HFFc6 (cell line): ENCODE measurements at places on chromosomes 11 and 22.

DNA sequence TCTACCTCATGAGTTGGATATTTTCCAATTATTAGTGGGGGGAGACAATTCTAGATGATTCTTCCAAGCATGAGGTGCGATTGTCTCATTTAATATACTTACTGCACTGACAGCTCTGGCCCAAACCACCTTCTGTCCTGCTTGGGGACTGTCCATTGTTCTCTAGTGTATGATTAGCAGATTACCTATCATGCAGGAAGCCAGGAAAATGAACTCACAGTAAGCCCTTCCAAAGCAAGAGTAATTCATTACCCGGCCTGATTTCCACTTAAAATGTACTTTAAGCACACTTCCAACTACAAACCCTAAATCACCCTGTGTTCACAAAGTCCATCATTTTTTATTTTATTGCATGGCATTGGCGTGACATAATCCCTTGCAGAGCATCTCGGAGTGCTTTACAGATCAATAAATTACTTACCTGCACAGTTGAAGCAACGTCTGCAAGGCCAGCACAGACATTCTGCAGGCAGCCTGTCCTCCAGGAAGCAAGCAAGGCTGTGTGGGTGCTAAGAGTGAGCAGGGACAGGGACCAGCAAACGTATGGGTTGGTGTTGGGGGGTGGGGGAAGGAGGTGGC is 838.2 kb downstream of the NTM start:
- no peak for DNase-seq

GRCh38 chr11:80165744-80166143 is 724.9 kb upstream of the TENM4 start:
- DNase-seq = peak; percentile 61

DNA sequence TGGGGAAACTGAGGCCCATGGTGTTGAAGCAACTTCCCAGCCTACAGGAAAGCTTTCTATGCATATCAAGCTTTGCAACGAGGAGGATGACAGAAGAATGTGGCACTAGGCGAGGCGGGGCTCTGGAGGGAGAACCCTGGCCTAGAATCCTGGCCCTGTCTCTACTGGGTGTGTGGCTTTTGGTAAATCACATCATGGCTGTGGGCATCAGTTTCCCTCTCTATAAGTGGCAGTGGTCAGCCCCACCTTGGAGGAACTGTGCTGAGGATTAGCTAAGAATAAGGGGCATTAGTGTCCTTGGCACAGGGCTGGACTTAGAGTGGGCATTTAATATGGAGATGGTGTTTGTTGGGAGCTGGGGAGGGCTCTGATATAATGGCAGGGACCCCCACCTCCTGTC is 122.6 kb upstream of the CRYBB3 start:
- DNase-seq = no peak

DNA sequence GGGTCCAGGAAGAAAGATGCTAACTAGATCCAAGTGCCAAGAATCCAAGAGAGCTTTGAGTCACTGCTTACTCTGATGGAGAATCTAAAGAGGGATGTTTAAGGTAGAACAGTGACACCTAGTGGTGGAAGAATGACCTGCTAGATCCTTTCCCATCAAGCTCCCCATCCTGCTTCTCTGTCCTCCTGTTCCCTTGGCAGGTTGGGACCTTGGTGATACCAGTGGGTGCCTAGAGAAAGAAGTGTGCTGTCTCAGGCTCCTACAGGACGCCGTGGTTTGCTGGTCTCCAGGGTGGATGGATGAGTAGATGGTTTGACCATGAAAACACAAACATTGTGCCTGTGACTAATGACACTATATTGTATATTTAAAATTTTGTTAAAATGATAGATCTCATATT is 383.7 kb downstream of the TMEM135 start:
- DNase-seq = peak; percentile 83

GRCh38 chr11:10625982-10626311 is 57.5 kb upstream of the LYVE1 start:
- no peak for DNase-seq

- no peak for DNase-seq
Observed at GRCh38 chr11:44270403-44271273, 39.3 kb downstream of the ALX4 start.

- DNase-seq = no peak
Observed at GRCh38 chr11:75474878-75475766, 42.1 kb upstream of the KLHL35 start.

GRCh38 chr22:50505776-50506610 is 1.5 kb downstream of the LMF2 start:
- no peak for DNase-seq

- no peak for DNase-seq
Observed at GRCh38 chr22:38097557-38098409, 12.7 kb downstream of the BAIAP2L2 start.

GRCh38 chr11:110086892-110087309 is 6.3 kb upstream of the ZC3H12C start:
- peak; percentile 73 for DNase-seq

DNA sequence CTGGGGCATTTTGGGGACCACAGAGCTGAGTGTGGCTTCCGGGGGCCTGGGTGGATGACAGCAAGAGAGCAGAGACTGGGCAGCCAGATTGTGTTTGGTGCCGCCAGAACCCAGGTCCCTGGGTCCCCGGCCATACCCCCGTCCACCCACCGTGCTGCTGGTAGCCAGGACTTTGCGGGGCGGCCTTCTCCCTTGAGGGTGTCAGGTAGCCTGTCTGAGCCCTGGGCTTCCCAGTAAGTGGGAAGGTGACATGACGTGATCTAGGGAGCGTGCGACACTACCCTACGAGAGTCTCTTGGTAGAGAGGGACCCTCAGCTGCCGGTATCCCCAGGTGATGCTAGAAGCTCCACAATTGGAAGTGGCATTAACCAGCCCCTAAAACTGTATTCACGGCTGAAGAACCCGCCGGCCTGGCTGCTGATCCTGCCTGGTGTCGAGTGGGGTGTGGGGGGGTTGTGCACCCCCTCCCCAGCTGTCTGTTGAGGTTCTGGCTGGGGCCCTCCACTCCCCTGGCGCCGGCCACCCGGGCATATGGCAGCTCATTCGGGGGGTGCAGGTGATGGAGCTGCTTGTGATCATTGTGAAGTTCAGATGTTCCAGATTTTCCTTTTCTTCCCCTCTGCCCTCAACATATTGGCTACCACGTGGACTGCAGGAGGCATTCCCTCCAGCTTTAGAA is 66.9 kb downstream of the MPPED1 start:
- no peak for DNase-seq

DNA sequence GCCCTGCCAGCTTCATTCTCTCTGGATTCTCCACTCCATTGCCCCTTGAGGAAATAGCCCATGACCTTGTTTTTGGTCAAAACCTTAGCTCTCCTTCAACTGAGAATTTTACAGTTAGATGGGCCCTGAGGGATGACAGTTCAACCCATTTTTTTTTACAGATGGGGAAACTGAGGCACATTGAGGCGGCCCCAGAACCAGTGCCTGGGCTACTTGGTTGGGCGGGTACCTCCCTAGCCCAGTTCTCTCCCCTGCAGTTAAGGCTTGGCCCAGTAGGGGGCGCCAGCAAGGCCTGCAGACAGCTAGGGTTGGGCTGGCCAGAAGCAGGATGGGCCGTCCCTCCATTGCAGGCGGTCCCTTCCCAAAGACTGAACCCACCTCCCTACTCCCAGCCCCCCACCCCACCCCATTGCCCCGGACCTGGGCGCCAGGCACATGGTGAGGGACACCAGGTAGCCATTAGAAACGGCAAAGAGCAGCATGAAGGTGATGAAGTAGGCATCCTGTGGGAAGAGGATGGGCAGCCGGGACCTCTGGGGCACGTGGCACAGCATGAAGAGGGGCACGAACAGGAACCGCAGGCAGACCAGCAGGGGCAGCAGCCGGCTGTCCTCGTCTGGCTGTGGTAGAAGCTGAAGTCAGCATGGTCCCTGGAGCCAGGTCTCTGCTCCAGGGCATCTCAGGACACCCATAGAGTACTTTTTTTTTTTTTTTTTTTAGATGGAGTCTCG is 7.6 kb downstream of the SLC29A2 start:
- DNase-seq = no peak

DNA sequence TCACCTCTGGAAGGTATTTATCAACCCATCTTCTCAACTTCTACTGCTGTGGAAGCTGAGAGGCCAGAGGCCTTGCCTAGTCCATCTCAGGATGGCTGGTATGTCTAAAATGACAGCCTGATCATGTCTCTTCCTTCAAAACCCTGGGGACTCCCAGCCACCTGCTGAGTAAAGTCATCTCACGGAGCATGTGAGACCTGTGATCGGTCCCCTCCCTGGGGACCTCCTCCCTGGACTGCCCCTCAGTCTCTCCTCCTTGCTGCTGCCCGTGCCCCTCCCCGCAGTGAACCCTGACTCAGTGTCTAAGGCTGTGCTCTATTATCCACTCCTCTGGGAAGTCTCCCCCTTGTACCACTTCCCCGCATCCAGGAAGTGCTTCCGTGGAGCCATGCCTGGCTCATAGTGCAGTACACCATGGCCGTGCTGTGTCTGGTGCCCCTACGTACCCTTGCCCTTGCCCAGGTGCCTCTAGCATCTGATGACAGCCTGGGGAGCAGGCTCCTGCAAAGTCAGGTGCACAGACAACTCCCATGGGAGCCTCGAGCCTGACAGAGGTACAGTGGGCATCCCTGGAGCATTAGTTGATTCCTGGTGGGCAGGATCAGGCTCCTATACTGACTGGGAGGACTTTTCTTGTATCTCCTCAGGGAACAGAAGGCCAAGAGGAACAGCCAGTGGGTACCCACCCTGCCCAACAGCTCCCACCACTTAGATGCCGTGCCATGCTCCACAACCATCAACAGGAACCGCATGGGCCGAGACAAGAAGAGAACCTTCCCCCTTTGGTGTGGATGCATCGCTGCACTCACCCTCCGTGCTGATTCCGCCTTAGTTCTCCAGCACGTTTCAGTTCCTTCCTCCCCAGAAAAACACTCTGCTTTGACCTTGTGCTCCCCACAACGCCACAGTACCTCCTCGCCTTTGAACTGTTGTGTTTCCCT is 13.8 kb downstream of the SMARCB1 start:
- no peak for DNase-seq

- no peak for DNase-seq
Observed at GRCh38 chr11:11146830-11147229, 206.2 kb downstream of the CSNK2A3 start.

- peak; percentile 55 for DNase-seq
Observed at GRCh38 chr11:19714387-19715363, 2.0 kb downstream of the NAV2 start.

DNA sequence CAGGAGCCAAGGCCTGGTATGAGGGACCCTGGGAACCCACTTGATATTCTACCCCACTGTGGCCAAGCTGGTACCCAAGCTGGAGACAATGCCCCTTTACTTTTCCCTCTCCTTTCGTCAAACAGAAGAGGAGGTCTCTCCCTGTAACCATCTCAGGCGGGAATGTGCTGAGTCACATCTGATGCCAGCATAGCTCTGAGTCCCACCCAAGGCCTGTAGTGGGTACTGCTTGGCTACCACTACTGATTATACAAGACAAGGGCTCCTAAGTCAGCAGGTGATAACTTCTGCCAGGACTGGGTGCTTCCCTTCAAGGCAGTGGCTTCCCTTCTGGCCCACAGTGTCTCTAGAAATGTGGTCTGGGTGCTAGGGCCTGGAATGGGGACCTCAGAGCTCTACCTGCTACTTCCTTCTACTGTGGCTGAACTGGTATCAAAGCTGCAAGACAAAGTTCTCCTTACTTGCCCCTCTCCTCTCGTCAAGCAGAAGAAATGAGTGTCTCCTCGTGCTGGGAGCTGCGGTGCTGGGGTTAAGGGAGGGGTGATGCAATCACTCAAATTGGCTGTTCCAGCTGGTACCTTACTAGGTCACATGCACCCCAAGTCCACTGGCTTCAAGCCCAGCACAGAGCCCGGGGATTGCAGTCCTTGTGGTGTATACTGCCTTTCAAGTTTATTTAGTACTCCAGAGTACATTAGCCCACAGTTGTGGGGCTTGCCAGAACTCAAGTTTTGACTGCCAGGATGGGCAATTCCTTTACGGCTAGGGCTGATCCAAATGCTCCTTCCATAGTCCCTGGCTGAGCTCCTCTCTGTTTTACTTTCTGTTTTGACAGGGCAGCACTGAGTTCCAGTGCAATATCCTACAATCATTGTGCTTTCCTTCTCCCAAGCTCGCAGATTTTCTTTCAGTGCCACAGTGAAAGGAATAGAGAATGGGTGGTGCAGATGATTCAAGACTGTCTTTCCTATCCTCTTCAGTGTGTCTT is 419.7 kb upstream of the CNTN5 start:
- no peak for DNase-seq

DNA sequence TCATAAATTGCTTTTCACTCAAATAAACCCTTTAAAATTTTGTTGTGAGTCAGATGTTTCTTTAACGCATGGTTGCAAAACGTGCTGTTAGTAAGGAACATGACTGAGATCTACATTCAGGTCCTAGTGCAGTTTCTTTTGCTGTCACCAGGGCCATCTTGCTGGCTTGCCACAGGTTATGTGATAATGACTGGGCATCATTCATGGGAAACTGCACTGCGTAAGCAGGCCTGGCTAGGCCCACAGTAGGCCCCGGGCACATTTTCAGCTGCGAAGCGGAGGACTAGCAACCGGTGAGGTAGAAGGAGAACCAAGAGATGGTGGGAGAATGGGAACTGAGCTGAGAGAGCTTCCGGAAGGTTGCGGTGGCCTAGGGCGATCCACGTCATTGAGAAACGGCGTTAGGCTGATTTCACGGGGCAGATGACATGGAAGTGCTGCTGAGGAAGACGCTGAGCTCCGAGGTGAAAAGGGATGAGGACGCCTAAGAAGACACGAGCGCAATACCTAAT is 3.2 kb upstream of the KLHDC7B start:
- DNase-seq = peak; percentile 35

DNA sequence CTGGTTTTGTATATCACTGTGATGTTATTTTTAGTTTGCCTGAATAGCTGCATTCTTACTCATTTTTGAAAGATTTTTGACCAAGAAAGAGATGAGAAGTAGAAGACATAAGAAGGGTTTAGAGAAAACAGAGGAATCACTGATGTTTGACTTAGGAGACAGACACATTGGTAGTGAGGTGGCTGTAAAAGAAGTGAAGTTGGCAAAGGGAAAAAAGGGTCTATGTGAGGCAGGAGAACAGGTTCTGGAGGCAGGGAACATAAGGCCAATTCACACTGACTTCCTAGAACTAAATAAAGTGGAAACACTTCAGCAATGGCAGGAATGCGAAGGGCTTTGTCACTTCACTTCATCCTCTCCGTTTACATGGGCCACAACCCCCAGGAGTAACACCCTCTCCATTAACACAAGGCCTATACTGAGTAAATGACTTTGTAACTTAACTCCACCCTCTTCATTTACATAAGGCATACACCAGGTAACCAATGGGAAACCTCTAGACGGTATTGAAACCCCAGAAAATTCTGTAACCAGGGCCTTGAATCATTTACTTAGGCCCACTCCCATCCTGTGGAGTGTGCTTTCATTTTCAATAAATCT is 36.5 kb downstream of the CTSC start:
- no peak for DNase-seq

DNA sequence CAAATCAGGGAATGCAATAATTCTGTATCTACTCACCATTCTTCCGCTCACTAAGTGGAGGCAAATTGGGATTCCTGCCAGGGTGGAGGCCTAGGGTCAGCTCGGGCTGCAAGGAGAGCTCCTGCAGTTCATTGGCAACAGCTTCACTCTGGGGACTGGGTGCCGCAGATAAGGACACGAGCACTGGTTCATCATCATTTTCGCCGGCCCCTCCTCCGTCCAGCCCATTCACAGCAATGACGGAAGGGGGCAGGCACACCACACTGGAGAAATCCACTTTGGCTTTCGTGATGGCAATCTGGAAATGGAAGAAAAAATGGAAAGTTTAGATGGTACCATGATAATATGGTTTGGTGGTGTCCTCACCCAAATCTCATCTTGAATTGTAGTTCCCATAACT is 84.4 kb downstream of the MRTFA start:
- no peak for DNase-seq
